ENCODE measurements at places on chromosomes 5 and 9. TPM values are rescaled to one million over a fixed set of nuclear protein-coding genes. Genes with fewer than 3 reads are reported as not detected.

DNA sequence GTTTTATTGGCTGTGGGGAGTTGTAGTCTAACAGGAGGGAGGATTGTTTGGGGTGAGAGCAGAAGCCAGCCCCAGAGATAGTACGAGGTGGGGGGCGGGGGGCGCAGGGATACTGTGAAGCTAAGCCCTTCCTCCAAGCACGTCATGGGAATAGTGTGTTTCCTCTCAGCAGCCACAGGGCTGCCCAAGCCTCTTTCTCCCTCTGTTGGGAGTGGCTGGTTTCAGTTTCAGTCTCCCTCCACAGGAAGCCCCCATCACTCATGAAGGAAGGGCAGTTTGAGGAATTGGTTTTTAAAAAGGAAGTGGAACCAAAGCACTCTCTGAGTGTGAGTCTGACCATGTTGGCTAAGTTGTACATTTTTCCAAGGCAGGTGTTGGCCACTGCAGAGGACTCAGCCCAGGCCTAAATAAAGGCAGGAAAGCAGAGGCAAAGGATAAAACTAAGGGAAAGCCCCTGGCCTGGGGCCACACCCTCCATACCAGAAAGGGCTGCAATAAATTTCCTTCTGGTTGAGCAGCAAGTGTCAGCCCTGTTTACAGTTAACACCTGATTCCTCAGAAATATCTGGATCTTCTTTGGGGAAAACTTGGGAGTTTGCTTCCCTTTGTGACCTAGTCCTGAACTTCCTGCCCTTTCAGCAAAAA, 3.2 kb downstream of the RAB24 start:
- DNase-seq: peak; percentile 70

DNA sequence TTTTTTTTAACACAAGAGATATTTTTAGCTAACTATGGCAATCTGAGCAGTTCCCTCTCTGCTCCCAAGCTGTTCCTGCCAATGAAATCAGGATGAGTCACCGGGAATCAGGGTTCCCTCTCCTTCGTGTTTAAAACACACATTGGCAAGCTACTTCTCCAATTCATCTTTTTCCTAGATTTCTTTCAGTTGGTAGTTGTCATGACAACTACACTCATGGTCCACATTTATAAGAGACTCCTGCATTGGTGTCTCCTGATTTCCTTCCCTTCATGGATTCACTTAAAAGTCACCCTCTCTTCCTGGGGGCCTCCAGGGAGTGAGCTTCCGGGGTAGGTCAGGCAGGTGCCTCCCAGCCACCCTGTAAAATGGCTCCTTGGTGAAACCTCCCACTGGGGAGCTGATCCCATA, 72.3 kb upstream of the NIPAL4 start:
- DNase-seq: no peak

AK8 gene
- total RNA-seq: not detected

GRCh38 chr9:129725795-129726251, 27.0 kb downstream of the PTGES start:
- no peak for DNase-seq

- no peak for DNase-seq
These were observed 17.1 kb upstream of the GLIPR2 start for GRCh38 chr9:36119476-36119875.

DNA sequence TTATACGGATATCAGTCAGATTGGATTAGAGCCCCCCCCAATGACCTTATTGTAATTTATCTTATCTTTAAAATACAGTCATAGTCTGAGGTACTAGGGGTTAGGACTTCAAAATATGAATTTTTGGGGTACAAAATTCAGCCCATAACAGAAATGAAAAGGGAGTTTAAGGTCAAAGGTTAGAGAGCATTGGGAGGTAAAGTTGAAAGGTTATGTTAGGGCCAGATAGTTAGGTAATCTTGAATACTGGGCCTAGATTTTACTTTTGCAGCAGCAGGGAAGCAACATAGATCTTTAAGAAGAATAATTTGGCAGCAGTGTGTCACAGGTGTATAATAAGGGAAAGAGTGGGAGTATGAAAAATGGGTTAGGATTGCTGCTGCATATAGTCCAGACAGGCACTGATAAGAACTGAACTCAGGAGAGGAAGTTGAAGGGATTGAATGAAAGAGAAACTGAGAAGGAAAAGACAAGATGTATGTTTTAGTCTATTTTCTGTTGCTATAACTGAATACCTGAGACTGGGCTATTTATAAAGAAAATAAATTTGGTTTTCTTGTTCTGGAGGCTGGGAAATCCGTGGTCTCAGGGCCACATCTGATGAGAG, 10.7 kb upstream of the GCNT4 start:
- DNase-seq: no peak

GRCh38 chr9:16727452-16728136, 142.9 kb downstream of the BNC2 start:
- no peak for DNase-seq

GRCh38 chr5:155926766-155927165, 400.2 kb upstream of the SGCD start:
- DNase-seq: no peak

DNA sequence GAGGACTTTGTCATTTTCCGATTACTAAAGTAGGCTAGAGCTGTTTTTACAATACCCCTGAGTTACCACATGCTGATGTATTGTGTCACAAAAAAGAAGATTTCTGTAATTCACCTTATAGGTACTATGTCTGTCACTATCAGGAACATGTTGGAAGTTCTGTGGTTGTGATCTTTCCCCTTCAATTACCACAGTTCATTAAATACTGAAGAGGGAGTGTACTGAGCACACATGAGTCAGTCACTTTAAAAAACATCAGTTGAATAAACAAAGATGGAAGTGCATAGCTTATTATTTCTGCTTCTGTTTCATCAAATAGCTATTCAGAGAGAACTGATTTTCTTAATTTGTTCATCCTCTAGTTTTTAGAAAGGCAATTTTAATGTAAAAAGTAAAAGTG, 31.7 kb downstream of the AP3S1 start:
- no peak for DNase-seq

DNA sequence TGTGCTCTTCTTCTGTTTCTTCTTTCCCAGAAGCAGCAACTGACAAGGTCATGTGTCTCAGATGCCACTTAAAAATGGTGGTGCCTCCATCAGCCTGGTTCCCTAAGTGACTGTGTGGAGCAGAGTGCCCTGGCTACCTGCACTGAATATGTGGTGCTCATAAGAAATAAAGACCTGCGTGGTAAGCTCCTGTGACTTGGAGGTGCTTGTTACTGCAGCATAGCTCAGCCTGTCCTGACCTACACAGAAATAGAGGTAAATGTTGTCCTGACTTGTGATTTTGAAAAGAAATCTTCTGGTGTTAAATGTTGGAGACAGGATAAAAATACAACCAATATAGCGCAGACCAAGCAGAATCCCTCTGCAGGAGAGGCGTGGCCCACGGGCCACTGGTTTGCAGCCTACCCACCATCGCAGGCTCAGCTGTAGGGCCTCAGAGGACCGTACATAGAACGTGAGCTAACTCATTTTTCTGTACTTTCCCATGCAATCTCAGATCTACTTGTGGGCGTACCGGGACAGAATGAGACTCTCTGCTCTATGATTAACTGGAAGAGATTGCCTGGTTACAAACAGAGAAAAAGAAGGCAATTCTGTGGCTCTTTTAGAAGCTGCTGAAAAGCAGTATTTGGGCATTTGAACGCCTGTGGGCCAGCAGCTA, 79.4 kb upstream of the UNC5A start:
- DNase-seq: no peak

DNA sequence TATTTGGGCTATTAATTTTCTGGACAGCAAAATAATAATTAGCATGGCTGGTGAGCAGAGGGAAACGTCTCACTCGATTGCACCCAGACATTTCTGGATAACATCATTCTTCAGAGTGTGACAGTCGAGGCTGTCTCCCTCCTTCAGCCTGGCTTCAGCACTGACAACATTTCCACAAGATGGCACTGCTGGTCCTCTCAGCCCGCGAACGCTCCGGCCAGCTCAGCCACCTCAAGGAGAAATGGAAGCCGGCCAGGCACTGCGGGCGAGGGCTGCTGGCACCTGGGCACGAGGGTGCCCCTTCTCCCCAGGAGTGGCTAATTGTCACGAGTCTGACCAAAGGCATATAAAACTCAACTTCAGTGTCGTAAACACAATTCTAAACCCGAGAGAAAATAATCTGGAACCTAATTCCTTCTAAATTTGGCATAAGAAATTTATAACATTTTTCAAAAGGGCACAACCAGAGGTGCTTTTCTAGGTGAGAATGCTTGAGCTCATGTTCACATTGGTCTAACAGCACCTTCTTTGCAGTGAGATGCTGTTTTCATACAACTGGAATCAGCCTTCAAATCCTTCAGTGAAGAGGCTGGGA, 65.9 kb downstream of the DAP start:
- DNase-seq: no peak

HK3 gene
- total RNA-seq: not detected

DNA sequence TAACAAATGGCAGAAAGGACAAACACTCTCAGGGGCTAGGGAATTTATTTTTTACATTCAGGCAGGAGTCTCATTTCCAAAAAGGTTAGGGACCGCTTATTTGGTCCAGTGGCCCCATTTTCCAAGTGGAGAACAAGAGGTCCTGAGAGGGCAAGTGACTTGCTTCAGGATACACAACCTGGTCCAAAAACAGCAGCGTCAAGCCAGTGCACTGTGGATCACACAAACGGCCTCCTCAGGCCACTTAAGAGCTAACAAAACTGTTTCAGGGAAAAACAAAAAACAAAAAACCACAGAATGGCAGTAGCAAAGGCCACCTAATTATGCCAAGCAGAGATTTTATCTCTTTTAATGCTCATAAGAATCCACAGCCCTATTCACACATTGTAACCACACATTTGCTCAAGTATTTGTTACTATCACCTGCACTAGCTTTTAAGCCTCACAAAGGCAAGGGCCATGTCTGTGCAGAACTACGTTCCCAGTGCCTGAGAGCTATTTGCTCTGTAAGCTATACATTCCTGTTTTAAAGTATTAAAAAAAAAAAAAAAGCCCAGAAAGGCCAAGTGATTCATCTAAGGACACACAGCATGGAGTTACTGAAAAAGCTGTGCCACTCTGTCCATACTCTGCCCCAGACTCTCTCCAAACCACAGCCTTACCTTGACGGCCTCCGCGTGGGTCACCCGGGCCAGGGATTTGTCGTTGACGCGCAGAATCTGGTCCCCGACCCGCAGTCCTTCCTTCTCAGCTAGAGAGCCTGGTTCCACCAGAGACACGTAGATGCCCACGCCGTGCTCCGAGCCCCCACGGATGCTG, 1.5 kb downstream of the WHRN start:
- no peak for DNase-seq

DNA sequence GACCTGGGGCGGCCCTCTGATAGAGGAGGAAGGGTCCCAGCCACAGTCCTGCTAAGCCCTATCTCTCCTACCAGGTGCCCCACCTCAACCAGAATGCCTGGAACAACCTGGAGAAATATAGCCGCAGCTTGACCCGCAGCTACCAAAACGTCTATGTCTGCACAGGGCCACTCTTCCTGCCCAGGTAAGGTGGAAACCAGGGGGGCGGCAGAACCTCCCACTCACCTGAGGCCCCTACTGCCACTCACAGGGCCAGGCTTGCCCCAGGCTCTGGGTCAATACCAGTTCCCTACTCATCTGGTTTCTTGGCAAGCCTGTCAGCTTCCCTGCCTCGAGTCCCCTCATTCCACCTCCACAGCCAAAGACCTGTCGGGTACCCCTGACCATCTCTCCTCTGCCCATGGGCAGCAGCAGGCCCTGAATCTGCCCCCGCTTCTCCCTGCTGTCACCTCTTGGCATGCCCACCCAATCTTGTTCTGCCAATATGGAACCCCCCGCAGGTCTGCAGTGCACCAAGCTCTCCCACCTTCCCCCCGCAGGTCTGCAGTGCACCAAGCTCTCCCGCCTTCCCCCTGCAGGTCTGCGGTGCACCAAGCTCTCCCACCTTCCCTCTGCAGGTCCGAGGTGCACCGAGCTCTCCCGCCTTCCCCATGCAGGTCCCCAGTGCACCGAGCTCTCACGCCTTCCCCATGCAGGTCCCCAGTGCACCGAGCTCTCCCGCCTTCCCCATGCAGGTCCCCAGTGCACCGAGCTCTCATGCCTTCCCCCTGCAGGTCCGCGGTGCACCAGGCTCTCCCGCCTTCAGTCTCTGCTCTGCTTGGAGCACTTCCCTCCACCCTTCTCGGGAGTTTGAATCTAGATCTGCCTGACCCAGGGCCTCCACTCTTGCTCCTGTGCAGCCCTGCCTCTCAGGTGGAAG, 2.6 kb downstream of the ENDOG start:
- no peak for DNase-seq

DNA sequence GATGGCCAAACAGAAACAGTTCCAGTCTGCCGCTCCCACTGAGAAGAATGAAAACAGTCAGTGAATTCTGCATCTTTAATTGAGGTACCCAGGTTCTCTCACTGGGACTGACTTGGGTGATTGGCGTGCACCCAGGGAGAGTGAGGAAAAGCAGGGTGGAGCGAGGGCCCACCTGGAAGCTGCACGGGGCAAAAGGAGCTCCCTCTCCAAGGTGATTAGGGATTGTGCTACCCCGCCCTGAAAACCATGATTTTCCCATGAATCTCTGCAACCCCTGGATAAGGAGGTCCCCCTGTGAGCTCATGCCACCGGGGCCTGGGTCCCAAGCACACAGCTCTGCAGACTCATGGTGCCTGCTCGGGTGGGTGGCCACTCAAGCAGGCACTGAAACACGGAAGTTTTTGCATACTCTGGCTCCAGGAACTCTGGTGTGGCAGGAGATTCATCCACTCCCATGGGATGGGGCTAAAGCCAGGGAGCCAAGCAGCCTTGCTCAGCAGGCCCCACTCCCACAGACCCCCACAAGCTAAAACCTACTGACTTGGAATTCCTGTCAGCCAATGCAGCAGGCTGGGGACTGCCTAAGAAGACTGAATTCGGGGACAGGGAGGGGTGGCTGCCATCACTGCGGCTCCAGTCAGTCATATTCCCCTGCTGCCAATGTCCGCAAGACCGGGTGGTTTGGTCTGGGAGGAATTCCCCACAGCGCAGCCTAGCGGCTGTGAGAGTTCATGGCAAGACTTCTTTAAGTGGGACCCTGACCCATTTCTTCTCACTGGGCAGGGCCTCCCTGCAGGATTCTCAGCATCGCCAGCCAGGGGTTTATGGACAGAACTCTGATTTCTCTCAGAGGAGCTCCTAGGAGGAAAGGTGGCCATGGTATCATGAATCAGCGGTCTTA, 652.2 kb upstream of the RGMB start:
- no peak for DNase-seq
